ENCODE measurements at places on chromosomes 2 and 18. TPM values are rescaled to one million over a fixed set of nuclear protein-coding genes. Genes with fewer than 3 reads are reported as not detected.

CFAP221 gene
- total RNA-seq, result 26.3 TPM

GRCh38 chr2:66318009-66318561 lies 116.8 kb upstream of the MEIS1 start:
- no peaks in the 10 kb centered on the region for H3K36me3 ChIP-seq
- H3K27me3 ChIP-seq, result no peaks in the 10 kb centered on the region
- H3K27ac ChIP-seq, result no peak overlapping the region

DNA sequence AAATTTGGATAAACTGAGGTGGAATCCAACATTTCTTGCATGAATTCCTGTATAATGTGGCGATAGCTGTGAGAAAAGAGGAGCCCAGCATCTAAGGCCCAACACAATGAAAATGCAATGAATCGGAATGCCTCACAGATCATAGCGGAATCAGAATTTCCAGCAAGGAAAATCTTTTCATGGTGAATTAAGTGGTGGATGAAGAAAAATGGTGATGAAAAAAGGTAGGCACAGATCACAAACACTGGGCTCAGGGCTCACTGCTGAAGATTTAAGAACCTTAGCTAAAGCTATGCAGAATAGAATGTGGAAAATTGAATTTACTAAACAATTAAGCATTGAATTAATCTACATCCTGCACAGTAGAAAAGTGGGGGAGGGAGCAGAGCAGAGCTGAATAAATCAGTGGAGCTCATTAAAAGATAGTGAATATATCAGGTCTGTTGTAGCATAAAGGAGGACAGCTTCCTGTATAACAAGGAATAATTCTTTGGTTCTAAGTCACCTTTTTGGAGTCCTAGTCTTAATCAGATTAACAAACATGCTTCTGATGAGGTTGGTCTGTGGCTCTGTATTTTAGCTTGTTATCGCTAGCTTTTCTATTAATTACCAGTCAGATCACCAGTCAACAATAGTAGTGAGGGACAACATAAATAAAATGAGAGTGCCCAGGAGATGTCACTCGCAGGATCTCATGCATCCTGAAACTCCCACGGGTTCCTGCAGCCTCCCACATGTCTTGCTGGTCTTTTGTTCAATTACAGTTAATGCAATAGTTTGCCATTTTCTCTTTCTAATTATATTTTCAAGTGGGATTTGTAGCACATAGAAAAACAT lies 27.0 kb downstream of the MEIS1 start:
- H3K4me1 ChIP-seq, result peaks cover 21% of the 10 kb centered on the region
- H3K4me3 ChIP-seq, result no peak overlapping the region
- H3K27ac ChIP-seq, result no peak overlapping the region
- peaks cover 5% of the 10 kb centered on the region for H3K36me3 ChIP-seq
- no peaks in the 10 kb centered on the region for H3K27me3 ChIP-seq

- H3K27ac ChIP-seq, result no peak overlapping the region
- H3K4me1 ChIP-seq, result no peaks in the 10 kb centered on the region
- H3K36me3 ChIP-seq, result no peaks in the 10 kb centered on the region
Observed at GRCh38 chr2:107308835-107309234, 422.9 kb upstream of the ST6GAL2 start.

DNA sequence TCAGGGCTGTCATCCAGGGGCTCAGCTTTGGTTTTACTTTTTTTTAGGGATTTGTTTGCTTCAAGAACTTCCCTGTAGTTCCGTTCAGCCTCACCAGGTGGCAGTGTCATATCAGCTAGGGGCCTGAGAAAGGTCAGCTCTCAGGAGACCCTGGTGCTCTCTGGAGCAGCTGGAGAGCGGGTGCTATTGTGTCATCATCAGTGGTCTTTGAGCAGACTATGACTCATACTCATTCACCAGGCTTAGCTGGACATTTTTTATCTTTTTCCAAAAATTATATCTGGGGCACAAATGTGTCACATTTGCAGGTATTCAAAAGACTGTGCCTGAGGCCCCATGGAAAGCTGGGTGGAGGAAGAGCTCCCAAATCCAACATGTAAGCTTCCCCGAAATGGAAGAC lies 24.4 kb downstream of the ZNF892 start:
- DNase-seq, result peak; percentile 71
- no peak overlapping the region for H3K27ac ChIP-seq
- no peaks in the 10 kb centered on the region for H3K36me3 ChIP-seq
- H3K27me3 ChIP-seq, result no peaks in the 10 kb centered on the region
- no peak overlapping the region for H3K4me3 ChIP-seq

- no peak overlapping the region for H3K4me3 ChIP-seq
- H3K27me3 ChIP-seq, result no peaks in the 10 kb centered on the region
- DNase-seq, result no peak
- H3K27ac ChIP-seq, result no peak overlapping the region
- no peaks in the 10 kb centered on the region for H3K4me1 ChIP-seq
- H3K36me3 ChIP-seq, result no peaks in the 10 kb centered on the region
Observed at GRCh38 chr2:96163415-96163767, 18.2 kb upstream of the DUSP2 start.
